ENCODE measurements at places on chromosomes 12 and 14.

- DNase-seq: no peak
These were observed 525.8 kb downstream of the FSCB start for GRCh38 chr14:43981135-43981768.

- DNase-seq: no peak
These were observed 261.7 kb downstream of the CACNA1C start for GRCh38 chr12:2314492-2314891.

DNA sequence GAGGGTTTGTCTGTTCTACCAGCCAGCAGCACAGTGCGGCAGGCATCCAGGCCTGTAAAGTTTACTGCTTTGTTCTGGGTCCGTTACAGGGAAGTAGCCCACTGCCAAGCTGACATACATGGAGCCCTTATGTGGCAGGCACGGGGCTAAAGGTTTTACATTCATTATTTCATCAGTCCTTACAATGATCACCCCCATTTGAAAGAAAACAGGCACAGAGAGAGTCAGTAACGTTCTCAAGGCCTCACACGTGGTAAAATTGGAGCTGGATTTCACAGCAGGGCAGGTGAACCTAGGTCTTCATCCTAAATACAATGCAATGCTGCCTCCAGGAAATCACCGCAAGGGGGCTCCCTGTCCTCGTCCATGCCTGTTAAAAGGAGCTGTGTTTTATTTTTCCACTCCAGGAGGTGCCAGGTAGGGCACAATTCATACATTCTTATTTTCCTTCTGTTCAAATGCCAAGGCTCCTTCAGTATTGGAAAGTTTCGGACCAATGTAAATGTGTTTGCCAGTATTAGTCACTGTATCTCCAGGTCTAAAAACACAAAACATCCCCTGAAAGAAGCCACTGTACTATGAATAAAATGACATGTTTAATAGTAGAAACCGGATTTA, 172.2 kb upstream of the GZMB start:
- DNase-seq: peak; percentile 26

DNA sequence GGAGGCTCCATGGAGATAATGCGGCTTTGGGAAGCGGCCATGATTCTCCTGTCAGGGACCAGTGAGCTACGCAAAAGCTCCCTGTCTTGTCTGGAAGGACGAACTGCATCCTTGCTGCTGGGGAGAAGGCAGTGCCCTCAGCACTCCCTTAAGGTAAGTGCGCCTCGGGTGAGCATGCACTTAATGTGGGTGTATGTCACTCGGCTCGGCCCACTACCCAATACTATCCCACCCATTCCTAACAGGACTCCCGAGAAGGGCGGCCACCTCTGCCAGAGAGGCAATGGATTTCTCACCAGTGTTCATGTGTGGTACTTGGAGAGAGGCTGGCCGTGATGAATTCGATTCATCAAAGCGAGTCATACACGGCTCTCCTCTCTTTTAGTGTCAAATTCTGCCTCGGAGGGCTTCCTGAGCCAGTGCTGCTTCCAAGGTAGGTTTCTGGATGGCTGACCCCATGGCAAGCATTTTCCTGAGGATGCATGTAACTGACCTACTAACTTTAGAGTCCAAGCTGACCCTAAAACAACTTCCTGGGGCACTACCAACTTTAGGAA, 151.7 kb upstream of the RTL1 start:
- DNase-seq: no peak

DNA sequence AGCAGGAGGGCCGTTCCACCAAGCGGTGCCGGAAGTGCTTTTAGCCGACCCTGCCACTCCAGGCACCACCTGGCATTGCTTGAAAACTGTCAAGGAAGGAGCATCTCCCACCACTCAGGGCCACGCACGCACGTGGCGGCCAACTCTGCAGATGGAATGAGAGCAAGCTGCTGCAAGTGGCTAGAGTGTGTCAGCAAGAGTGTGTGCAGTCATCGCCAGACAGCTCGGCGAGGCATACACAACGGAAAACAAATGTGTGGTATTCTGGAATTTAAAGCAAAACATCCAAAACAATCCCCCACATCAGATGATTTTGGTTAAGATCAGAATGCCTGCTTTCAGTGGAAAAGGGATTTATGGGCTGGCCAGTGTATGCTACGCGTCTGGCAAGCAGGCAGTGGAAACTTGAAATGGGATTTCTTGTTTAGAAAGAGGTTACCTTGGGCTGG, 11.2 kb downstream of the CD9 start:
- no peak for DNase-seq

- DNase-seq: peak; percentile 69
These were observed 229.7 kb downstream of the TTC6 start for GRCh38 chr14:37824939-37825712.

DNA sequence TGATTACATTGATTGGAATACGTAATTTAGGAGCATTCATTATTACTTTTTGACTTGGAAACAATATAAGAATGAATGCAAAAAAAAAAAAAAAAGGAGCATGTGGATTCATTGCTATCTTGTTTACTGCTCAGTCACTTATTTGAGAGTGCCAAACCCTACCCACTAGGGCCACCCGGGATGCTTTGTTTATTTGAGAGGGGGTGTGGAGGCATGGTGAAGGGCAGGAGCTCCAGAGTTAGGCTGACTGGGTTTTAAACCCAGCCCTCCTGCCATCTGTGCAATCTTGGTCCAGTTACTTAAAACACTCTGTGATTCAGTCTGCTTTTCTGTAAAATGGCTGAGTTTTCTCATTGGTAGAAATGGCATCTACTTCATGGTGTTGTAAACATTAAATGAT, 195.2 kb downstream of the RAD51B start:
- DNase-seq: peak; percentile 1

DNA sequence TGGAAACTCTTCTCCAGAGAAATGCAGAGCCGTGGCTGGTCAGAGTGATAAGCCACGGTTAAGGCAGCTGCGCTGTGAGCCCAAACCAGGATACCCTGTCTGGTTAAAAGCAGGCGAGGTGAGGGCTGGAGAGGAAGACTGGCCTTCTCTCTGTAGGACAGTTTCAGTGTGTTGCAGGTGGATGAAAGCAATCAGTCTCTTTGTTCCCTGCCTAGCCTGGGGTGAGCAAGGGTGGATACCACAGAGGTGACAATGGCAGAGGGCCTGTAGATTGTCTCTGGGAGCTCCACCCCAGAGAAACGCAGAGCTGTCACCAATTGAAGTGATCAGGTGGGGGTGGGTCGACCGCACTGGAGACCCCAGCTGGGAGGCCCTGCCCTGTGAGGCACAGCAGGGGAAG, 621.9 kb downstream of the LRFN5 start:
- no peak for DNase-seq

DNA sequence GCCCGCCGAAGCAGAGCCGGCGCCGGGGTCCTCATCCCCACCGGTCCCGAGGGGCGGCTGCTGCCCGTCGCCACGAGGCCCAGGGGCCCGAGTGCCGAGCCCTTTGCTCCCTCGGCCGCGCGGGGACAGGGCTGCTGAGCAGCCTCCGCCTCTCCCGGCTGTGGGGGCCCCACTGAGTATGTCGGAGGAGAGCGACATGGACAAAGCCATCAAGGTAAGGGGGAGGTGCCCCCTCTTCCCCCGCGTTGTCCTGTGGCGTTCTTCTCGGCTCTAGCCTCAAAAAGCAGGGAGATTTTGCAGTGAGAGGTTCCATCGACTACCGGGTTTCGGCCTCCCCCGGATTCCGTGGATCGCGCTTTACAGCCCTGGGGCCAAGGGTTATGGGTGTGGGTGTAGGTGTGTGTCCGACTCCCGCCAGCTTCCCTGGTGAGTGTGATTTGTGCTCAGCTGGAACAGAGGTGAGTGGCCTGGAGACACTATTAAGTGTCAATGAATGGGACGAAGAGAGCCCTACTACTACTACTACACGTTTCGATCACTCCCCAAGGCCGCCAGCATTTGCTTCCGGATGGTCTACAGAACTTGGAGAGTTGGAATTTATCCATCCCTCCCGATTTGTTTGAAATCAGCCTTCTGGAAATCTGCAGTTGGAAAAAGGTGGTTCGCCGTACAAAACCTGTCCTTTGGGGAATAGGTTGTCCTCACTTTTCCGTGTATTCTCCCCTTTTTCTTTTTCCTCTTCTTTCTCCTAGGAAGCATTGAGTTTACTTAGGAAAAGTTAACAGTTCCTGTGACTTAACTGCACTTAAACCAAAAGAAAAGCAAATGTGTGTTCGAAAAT, 748 bp downstream of the MAPKAPK5 start:
- no peak for DNase-seq

Data from DMS 273 treated with DMSO at 0.1 percent for 48 hours (cell line).